ENCODE measurements at places on chromosomes 5 and 9.

DNA sequence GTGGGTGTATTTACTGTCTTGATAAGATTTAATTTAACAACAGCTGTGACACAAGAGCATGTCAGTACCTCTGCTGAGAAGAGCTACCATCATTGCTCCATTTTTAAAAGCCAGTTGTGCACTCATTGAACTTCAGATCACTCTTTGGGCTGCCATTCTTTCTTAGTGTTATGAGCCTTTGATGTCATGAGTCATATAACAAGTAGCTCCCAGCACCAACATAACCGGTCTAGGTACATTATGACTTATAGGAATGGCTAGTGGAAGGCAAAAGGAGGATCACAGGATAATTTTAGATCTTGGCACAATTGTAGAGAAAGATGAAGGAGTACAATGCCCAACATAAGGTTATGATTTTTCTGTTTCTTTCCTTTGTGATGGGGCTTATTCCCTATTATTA, 170.8 kb upstream of the FBN2 start:
- no peak for DNase-seq

DNA sequence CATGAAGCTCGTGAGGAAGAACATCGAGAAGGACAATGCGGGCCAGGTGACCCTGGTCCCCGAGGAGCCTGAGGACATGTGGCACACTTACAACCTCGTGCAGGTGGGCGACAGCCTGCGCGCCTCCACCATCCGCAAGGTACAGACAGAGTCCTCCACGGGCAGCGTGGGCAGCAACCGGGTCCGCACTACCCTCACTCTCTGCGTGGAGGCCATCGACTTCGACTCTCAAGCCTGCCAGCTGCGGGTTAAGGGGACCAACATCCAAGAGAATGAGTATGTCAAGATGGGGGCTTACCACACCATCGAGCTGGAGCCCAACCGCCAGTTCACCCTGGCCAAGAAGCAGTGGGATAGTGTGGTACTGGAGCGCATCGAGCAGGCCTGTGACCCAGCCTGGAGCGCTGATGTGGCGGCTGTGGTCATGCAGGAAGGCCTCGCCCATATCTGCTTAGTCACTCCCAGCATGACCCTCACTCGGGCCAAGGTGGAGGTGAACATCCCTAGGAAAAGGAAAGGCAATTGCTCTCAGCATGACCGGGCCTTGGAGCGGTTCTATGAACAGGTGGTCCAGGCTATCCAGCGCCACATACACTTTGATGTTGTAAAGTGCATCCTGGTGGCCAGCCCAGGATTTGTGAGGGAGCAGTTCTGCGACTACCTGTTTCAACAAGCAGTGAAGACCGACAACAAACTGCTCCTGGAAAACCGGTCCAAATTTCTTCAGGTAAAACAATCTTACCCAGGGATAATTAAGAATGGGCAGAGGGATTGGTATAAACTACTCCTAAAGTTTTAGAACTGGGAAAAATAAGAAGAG, 12.9 kb downstream of the ITGA1 start:
- DNase-seq, result no peak

DNA sequence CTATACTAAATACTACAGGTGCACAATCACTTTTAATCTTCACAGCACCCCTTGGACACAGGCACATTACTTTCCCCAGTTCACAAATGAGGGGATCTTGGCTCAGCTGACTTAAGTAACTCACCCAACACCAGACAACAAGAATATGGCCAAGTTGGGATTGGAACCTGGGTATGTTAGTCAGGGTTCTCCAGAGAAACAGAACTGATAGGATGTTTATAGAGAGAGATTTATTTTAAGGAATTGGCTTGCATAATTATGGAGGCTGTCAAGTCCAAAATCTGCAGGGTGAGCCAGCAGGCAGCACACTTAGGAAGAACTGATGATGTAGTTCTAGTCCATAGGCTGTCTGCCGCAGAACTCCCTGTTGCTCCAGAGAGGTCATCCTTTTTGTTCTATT, 312.9 kb downstream of the MAN2A1 start:
- DNase-seq, result no peak

DNA sequence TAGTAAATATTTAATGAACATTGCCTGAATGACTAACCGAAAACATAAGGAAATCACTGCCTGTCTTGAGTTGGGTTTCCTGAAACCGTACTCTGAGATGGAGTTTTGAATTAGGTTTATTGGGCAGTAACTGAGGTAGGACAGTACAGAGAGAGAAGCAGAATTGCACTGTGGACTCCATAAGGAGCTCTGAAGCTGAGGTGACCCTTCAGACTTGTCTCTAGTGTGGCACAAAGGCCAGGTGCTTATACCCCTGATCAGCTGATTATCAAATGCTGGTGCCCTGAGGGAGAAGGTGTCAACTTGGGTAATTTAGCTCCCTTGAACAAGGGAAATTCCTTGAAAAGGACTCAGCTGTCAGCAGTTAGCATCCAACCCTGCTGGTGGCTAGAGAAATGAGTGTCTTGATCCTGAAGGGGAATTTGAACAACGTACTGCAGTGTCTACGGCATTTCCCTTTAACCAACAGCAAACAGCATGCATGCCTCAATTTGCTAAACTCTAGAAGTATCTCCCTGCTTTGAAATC, 135.0 kb upstream of the SMARCA2 start:
- DNase-seq, result no peak

- no peak for DNase-seq
These were observed 56.0 kb downstream of the ZNF510 start for GRCh38 chr9:96721731-96722429.

GRCh38 chr5:116825486-116825885, 250.9 kb upstream of the SEMA6A start:
- no peak for DNase-seq

GRCh38 chr5:963673-964531, 44.7 kb upstream of the NKD2 start:
- no peak for DNase-seq

DNA sequence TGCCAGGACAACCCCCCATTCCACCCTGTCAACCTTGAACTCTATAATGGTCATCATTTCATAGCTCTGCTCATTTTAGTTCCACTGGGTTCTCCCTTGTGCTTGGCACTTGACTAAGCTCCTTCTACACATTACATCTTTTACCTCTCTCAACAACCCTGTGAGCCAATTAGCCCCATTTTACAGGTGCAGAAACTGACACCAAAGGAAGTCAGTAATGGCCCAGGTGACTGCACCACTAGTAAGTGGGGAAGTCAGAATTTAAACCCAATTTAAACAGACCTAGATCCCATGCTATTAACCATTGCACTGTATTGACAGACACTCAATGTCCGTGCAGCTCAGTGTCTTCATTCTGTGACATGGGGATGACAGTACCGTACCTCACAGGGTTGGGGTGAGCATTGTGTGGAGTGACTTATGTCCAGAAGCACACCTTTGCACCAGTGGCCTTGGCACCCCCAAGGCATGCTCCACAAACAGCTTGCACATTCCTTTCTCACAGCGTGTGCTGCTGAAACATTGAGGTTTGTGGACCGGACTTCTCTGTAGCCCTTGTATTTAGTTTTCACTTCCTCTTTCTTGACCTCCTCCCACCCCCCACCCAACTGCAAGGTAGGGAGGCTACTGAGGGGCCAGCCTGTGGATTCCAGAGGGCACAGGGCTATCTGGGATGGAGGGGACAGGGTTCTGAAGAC, 23.1 kb downstream of the IRF1 start:
- no peak for DNase-seq

- no peak for DNase-seq
These were observed 449 bp upstream of the PCSK5 start for GRCh38 chr9:75889977-75890471.

DNA sequence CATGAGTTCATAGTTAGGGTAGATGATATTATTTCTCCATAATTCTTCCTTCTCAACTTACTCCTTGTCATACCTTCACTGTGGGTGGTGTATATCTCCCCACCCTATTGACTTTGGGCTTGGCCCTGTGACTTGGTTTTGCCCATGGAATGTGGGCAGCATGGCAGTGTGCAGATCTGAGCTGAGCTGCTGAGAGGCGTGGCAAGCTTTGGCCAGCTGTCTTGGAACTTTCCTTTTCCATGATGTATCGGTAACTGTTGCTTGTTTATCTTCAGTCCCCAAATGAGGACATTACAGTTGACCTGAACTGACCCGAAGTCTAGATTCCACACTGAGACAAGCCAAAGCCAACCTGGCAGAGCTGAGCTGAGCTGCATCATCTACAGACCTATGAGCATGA, 70.4 kb downstream of the RALGPS1 start:
- DNase-seq, result no peak

DNA sequence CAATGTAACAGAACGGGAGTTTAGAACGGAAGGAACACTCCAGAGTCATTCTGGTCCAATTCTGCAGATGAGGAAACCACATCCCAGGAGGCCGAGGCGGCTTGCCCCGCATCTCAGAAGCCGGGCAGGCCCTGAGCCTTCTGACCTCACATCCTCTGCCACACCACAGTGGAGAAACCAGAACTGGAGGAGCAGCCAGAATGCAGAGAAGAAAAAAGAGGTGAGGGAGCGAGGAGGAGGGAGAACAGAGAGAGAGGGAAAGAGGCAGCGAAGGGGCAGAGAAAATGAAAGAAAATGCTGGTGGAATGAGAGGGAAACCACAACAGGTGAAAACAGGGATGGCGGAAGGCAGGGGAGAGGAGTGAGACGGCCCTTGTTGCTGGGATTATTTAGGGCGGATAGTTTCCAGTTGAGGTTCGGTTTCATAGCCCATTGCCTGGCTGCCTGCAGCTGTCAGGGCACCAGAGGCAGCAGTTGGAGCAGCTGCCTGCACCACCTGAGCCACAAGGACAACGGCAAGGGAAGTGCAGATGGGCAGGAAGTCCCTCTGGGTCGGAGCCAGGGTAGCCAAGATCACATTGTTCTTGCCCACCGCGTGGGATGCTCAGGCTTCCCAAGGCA, at the start of gene HMHB1:
HMHB1 (plus strand) TSS at position 77 of the 621 bp plus-strand sequence.
- no peak for DNase-seq

GRCh38 chr9:37337301-37337890, 85.1 kb upstream of the GRHPR start:
- DNase-seq, result peak; percentile 35

- DNase-seq, result no peak
These were observed 24.5 kb upstream of the PDZD2 start for GRCh38 chr5:31614151-31615020.

DNA sequence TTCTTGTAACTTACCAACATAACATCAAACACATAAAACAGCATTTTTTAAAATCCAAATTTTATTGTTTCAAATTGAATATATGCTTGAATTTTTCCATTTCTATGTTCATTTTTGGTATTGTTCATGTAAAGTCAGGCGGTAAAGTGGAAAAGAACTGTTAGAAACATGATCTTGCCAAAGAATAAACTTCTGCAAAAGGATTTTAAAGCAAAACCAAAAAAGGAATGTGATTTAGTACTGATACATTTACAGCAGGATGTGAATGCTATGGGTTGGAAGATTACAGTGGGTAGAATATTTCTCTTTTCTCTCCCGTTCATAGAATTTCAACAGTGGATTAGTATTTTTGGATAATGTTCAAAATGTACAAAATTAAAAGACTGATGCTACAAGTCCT, 277.2 kb upstream of the MPDZ start:
- DNase-seq, result no peak

GRCh38 chr9:98992885-98993569, 49.3 kb downstream of the COL15A1 start:
- DNase-seq, result no peak

DNA sequence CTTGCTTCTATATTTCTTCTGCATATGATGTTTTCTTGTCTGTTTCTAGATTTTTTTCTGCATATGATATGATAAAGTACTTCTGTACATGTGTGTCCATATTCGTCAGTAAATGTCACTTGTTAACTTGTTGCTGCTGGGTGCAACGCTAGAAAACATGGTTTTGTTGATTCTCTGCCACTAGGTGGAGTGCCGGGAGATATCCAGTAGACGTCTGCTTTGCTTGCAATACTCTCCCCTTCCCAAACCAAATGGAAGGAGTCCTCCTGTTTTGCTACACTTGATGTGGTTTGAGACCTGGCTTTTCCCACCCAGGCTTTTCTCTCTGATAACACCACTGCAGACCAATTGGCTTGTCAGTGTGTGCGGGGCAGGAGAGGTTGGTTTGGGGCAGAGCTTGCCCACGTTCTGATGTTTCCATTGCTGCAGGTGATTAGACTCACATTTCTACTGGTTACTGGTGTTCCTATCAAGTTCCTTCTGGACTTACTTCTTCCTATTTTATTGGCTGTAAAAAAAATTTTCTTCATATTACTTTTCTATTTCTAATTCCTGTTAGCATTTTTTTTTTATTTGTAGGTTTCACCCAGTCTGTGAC, 900.0 kb upstream of the CDH10 start:
- DNase-seq, result peak; percentile 2

GRCh38 chr5:13601112-13601511, 343.4 kb downstream of the DNAH5 start:
- DNase-seq, result no peak

- no peak for DNase-seq
These were observed 163.5 kb downstream of the NR3C1 start for GRCh38 chr5:143239882-143240518.

DNA sequence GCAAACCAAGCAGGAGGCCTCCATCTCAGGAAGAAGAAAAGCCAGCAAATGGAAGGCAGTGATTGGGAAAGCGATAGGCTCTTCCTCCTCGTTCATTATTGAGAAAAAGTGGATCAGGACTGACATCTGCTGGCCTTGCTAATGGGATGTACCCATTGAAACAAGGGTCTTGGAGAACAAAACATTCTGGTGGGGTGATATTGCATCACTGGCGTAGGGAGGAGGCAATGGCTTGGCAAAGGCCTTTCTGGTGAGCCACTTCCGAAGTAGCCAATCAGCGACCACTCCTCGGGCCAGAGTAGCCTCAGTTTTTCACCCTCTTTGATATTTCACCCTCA, 86.7 kb upstream of the NFIB start:
- peak; percentile 44 for DNase-seq

DNA sequence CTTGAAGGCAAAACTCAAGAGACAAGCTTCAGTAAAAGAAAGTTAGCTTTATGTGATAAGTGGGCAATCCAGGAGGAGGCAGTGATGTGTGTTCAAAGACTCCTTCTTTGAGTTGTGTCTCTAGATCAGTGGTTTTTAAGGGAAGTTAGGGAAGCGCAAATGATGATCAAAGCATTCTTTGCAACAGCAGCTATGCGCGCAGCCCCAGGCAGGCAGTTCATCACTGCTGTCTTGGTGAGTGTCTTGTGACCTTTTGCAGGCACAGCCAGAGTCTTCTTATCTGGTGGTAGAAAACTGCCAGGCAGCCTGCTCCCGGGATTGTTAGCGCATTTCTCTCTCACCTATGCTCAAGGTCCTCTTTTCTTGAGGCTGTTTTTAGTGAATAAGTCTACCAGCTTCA, 40.3 kb upstream of the CLK4 start:
- no peak for DNase-seq

DNA sequence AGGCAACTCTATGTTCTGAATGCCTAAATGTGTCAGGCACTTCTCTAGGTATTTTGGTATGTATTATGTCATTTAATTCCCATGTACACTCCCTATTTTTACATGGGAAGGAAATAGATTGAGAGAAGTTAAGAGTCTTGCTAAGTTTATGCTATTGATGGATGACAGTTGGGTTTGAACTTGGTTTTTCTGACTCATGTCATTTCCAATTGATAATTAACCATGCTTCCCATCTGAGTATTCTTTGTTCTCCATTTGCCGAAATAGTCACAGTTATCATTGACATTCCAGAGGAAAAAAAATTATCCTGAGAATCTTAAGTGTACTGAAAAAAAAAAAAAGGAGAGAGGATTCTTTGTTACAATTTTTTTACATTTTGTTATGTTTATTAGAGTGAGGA, 23.1 kb upstream of the DMRTA1 start:
- DNase-seq, result no peak

Measured in NCI-H1092 (cell line).